ENCODE measurements at places on chromosomes 3 and 15. TPM values are rescaled to one million over a fixed set of nuclear protein-coding genes. Genes with fewer than 3 reads are reported as not detected.

DNA sequence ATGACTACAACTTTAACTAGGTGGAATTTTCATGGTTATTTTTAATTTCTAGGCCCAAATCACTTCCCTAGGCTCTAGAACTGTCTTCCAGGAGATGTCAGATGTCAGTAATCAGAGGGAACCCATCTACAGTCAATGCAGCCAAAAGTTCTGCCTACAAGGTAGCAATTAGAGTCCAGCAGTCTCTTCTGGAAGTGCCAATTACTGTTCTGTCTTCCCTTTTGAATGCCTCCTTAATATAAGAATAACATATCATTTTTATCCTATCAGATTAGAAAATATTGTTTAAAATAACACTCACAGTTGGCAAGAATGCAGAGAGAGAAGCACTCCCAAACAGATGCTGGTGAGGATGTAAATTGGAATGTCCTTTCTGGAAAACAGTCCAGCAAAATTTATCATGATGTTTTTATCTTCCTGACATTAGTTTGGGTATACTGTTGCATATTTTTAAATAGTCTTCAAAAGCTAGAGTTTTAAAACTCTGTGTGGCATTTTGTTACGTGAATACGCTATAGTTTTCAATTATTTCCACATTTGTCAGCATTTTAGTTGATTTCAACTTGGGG lies 543.7 kb downstream of the FHIT start:
- H3K27me3 ChIP-seq: no peaks in the 10 kb centered on the region
- no peak overlapping the region for H3K4me3 ChIP-seq
- H3K4me1 ChIP-seq: no peaks in the 10 kb centered on the region
- DNase-seq: no peak
- H3K36me3 ChIP-seq: peaks cover 3% of the 10 kb centered on the region
- H3K27ac ChIP-seq: no peak overlapping the region

The RPP25 gene
- 6.2 TPM for total RNA-seq

The CXCR6 gene
- 0.42 TPM for total RNA-seq

- peak overlapping the region; percentile 31 for H3K27ac ChIP-seq
- peaks cover 39% of the 10 kb centered on the region for H3K4me1 ChIP-seq
- H3K36me3 ChIP-seq: peaks cover 6% of the 10 kb centered on the region
- DNase-seq: no peak
- no peak overlapping the region for H3K4me3 ChIP-seq
- H3K27me3 ChIP-seq: no peaks in the 10 kb centered on the region
These were observed 59.8 kb downstream of the CAPN7 start for GRCh38 chr3:15265655-15266509.

DNA sequence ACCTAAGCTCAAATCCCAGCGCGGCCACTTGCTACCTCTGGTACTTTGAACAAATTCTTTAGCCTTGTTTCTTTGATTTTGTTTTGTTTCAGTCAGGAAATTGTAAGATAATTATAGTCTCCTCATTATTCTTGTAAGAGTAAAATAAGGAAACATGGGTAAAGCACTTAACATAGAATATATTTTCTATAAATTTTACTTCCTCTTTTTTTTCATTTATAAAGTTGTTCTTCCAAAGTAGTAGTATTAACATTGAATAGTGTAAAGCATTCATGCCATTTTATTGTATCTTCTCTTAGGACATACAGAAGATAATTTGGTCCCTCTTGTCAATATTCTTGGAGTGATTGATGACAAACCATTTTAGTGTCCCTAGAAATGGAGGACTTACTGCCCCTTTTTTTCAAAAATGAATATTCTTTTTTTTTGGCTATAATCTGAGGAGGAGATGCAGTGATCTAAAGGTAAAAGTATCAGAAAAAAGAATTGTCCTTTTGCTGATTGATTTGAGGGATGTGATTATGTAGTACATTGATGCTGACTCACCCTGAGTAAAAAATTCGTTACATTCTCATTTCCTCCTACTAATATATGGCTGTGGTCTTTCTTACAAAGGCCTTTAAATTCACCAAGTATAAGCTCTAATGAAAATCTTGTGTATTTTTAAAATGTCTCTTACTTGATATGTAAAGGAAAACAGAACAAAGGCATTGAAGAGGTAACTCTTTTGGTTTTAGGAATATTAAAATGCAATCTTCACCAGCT lies 51.0 kb downstream of the ALCAM start:
- H3K27me3 ChIP-seq: peaks cover 9% of the 10 kb centered on the region
- H3K36me3 ChIP-seq: no peaks in the 10 kb centered on the region
- H3K4me3 ChIP-seq: no peak overlapping the region
- DNase-seq: no peak
- H3K4me1 ChIP-seq: no peaks in the 10 kb centered on the region
- H3K27ac ChIP-seq: no peak overlapping the region
